ENCODE measurements at places on chromosomes 2 and 18.

DNA sequence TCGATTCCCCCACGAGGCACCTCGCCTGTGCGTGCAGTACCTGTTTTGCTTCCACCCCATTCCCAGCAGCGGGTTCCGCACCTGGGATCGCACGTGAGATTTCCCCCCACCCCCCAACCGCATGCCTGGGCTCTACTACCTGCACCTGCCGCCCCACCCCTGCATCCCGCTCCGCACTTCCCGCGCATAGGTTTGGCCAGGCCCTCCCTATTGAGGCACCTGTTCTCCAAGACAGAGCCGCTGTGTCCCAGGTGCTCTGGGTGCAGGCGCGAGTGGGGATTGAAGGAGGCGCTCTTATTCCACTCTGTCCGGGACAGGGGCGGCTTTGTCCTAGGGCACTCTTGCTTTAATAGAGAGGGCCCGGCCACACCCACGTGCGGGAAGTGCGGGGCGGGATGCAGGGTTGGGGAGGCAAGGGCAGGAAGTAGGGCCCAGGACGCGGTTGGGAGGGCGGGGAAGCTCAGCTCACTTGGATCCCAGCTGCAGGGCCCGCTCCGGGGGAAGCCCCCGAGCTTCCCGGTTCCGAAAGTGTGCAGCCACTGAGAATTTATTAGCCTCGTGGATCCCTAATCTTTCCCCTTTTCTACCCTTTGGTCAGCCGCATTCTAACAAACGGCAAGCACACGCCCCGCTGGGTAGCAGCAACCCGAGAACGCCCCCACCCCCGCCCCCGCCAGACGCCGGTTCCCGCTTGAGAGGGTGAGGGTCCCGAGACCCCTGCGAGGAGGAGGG is 670 bp upstream of the MOCOS start:
- DNase-seq, result no peak

DNA sequence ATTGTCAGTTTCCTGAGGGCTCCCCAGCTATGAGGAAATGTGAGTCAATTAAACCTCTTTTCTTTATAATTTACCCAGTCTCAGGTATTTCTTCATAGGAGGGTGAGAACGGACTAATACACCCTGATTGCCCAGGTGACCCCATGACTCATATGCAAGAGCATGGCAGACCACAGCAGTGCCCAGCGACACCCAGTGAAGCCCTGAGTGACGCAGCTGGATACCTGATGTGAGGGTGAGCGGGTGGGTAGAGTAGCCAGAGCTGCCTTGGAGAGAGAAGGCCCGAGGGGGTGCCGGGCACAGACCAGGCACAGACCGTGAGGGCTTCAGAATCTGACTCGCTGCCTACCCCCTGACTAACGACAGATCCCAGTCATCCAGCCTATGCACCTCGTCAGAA is 15.4 kb downstream of the ALPG start:
- DNase-seq, result no peak

DNA sequence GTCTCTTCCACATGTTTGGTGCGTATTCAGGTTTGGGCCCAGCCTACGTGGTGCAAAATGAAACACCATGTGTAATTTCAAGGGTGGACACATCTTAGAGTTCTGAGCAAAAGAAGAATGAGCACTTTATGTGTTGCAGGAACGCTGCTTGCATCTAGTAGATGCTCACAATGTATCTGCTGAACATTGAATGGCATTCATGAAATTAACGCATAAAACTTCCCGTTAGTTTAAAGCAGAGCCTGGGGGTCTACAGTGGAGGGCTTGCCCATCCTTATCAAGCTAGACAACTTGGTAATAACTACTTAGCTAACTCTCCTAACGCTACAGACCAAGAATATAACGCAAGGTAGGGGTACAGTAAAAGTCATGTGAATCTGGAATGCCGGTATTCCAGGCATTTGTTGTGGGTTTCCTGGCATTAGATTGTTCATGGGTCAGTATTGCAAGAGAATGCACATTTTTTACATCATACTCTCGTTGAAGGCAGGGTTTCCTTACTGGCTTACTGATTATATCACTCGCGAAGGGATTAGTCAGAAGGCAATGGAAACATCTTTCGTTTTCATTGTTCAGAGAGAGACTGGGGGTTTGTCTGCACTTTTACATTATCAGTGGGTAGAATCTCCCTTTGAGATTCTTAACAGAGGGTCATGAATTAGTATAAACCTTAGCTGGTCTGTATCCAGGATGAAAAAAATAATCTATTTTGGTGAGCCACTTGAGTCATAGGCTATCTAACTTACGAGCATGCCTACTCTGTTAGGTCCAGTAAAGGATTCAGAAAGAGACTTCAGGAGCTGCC is 229.5 kb upstream of the EPAS1 start:
- no peak for DNase-seq

- no peak for DNase-seq
These were observed 30.3 kb upstream of the MTCL1 start for GRCh38 chr18:8675057-8675456.

DNA sequence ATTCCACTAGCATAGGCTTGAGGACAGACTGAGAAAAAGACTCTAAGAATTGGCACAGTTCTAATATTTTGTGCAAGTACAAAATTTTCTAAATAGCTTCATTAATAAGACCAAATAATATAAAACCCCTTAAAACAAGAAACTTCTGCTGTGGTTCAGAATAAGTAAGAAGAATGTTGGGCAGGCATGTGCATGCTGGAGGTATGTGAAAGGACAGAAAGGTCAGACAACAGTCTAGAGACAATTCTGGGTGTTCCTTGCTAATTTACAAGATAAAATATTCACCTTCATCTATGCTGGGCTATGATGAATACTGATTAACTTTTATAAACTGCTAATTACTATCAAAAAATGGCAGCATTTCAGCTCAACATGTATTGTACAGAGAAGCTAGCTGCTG is 14.9 kb downstream of the CEBPZOS start:
- DNase-seq, result no peak

DNA sequence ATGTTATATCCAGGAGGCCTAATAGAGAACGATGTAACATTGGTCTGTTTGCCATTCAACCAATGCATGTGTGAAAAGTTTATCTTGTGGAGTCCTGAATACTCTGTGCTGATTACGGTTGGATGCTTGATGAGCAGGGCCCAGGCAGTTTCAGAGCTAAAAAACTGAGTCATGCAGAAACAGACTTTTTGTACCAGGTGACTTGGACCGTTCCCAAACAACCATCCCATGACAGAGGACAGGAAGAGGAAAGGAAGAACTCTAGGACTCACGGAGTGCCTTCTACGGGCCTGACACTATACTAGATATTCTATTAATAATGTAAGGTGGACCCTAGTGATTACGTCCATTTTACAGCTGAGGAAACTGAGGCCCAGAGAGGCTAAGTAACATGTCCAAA is 142.1 kb downstream of the ARHGAP28 start:
- DNase-seq, result no peak

DNA sequence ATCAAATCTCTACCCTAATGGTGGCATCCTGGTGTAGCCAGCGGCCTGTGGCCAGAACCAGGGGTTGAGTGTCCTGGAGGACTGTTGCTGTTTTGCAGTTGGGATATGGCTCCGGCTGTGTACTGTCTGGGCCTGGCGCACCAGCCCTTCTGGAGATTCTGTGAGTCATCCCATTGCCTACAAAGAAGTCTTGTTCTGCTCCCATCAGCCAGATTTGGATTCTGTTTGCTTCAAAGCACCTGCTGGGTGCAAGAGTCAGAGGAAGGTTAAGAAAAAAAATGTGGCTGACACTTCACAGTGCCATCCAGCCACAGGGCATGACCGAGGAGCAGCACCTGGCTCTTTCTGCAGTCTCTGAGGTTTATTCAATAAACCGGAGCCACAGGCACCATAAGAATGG is 41.0 kb upstream of the ASAP2 start:
- DNase-seq, result no peak

DNA sequence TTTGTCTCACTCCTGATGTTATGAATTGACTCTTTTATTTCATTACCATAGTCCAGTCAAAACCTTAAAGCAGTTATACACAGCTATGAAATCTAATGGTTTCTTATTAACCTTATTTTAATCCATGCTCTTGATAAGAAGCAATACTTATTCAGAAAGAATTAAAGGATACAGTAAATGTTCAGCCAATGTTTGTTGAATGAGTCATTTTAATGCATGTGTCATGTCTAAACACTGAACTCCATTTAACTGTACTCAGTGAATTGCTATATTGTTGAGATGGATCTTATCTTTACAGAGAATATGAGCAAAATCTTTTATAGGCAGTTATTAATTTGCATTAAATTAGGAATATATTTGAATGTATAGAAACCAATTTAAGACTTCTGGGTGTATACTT is 135.1 kb upstream of the TFPI start:
- no peak for DNase-seq

- DNase-seq, result no peak
These were observed 16.3 kb downstream of the PCBP1 start for GRCh38 chr2:70103531-70104061.

GRCh38 chr2:101958061-101958460 is 33.7 kb upstream of the IL1R2 start:
- DNase-seq, result no peak

DNA sequence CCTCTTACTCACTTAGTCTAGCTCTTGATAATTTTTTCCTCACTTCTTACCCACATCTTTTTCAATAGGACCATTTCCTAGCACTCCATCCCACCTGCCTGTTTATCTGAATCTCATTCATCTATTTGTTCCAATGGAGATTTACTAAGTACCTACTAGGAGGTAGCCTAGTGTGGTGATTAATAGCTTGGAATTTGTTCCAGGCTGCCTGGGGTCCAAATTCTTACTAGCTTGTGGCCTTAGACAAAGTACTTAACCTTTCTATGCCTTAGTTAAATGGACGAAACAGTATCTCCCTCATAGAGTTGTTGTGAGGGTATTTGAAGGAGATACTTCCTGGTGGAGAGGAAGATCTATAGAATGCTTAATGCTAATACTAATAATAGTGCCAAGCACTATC is 42.9 kb upstream of the SERTAD2 start:
- no peak for DNase-seq

DNA sequence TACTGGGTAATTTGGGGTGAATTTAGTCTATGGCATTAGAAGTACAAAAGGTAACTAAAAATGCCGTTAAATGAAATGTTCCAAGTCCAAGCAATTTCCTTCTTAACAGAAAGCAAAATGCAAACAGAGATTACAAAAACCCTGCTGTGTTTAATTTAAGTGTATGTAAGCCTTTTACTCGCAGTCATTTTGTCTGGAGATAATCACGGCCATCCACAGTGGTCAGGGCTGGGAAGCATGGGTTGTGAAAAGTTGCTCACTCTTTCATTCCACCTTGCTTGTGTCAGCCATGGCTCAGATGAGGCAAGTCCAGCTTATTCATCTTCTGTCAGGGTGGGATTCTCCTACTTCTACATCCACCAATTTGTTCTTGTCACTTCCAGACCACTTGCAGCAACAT is 983.6 kb upstream of the ZEB2 start:
- no peak for DNase-seq

GRCh38 chr2:39156107-39156506 is 35.3 kb upstream of the SOS1 start:
- DNase-seq, result no peak

GRCh38 chr18:48408111-48408726 is 964 bp downstream of the ZBTB7C start:
- no peak for DNase-seq

- DNase-seq, result no peak
These were observed 1999.1 kb upstream of the CELF4 start for GRCh38 chr18:39564716-39565115.

DNA sequence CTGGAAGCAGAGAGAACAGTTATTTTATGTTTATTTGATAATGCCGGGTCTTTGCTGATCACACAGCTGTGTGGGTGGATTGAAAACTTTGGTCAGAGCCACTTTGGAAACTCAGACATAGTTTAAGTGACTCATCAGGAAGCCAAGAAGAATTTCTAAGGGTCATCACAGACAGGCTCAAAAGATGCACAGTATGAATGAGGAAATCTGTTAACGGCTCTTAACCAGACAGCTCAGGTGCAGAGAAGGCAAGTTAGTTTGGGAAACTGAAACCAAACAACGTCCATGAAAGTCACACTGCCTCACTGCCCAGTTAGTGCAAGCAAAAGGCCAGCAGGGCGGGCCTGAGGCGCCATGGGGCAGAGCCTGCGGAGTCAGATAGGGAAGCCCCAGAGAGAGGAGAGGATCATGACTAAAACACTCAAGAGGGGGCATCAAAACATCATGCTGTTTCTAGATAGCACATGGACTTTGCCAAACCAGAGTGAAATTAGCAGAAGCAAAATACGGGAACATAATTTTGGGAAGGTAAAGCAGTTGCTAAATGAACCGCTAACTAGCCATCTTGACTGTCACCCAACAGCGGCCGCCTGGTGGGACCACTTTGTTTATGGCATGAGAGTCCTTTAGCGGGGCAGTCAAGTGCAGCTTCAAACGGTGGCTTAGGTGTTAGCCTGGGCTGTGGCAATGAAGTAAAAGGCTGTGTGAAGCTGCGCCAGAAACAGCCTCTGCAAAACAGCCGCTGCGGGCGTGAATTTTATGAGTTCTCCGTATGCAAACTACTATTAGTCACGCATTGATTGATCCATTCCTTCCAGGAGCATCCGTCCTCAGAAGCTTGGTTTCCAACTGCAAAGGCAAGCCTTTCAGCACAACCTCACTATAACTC is 101.2 kb downstream of the KCTD18 start:
- DNase-seq, result no peak

- no peak for DNase-seq
These were observed 314.6 kb downstream of the CNTNAP5 start for GRCh38 chr2:124339709-124340108.

GRCh38 chr18:8167026-8167425 is 442.2 kb upstream of the RAB12 start:
- no peak for DNase-seq

DNA sequence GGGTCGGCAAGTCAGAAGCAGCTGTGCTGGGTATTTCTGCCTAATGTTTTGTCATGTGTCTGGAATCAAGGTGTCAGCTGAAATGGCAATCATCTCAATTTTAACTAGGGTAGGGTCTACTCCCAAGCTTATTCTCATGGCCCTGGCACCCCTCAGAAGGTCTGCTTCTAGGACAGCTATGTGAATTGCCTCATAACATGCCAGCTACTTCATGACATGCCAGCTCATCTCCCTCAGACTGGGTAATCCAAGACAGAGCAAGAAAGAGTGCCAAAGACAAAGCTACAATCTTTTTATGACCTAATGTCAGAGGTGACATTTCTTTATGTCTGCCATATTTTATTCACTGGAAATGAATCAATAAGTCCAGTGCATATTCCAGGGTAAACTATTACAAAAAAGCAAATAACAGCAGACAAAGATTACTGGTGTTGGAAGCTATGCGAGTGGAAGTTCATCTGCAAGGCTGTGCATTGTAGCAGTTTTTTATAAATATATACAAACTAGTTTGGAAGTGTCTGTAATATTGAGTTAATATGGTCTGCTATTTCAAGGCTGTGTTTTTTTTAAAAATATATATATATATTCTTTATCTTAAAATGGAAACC is 153.3 kb downstream of the FSIP2 start:
- DNase-seq, result no peak

GRCh38 chr2:28348149-28348567 is 44.5 kb upstream of the FOSL2 start:
- no peak for DNase-seq

DNA sequence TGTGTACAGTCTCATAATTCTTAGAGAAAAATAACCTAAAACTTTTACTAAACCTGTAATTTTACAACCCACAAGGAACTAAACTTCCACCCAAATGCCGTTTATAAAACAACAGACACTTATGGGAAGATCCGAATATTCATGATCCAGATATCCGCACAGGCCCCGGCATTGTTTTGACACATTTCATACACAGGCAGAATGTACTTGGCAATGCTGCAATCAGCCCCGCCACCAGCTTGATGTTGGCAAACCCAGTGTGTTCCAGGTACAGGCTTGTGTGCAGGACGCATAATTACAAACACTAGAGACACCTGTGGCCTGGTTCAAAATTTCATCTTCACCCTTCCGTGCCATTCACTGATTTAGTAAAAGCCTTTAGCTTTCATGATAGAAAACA is 393.0 kb upstream of the SALL3 start:
- no peak for DNase-seq
